Activated T-cell treated with anti-CD3 and anti-CD28 coated beads, Interleukin-2, amount 50 U/mL, for 24 hours (primary cell): ENCODE measurements at places on chromosomes 3 and 15.
A peak's percentile ranks its signal among the peaks of the same experiment; 100 is the strongest.

DNA sequence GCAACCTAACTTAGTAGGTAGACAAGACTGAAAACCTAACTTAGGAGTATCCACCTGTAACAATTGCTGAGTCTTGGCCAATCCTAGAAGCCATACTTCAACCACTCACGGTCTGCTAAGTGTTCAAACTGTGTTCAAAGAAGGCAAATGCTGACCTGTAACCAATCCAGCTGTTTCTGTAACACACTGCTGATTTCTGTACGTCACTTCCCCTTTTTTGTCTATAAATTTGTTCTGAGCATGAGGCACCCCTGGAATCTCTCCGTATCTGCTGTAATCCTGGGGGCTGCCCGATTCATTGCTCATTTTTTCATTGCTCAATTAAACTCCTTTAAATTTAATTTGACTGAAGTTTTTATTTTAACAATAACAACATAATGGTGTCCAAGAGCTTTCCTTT lies 451.4 kb upstream of the ATP10A start:
- DNase-seq: no peak

DNA sequence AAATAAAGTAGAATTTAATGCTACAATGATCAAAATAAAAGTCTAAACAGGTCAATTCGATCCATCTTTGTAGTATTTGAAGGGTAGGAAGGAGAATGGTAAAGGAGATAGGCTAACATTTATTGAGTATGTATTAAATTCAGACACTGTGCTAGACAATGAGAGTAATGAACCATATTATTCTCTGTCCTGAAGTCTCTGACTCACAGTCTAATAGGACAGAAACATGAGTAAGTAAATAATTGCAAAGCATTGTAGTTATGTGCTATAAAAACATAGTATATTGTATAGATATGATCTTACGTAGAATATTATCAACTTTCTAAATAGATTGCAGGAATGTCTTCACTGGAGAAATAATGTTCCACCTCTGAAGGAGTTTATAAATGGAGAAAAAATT lies 64.5 kb downstream of the MDFIC2 start:
- DNase-seq: no peak

GRCh38 chr3:43217633-43218032 lies 68.7 kb upstream of the SNRK start:
- no peak for DNase-seq

- DNase-seq: no peak
Observed at GRCh38 chr15:69783211-69783610, 314.5 kb downstream of the TLE3 start.

- no peak for DNase-seq
Observed at GRCh38 chr15:63166219-63166618, 8.9 kb upstream of the RPS27L start.

DNA sequence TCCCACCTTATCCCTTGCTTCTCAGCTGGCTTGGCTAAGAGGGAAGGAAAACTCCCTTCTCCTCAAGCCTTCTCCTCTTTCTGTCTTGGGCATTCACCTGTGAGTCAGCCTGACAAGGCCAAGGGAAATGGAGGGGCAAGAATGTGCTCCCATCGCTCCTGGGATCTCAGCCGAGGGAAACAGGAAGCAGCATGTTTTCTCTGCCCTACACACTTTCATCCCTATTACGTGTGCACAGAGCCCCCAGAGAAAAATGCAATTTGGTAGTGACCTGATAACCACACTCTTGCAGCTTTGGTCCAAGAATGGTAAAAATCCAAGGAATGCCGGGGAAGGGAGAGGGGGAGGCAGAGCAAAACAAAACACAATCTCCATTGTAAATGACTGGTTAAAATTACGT lies 32.9 kb upstream of the MTMR10 start:
- no peak for DNase-seq

DNA sequence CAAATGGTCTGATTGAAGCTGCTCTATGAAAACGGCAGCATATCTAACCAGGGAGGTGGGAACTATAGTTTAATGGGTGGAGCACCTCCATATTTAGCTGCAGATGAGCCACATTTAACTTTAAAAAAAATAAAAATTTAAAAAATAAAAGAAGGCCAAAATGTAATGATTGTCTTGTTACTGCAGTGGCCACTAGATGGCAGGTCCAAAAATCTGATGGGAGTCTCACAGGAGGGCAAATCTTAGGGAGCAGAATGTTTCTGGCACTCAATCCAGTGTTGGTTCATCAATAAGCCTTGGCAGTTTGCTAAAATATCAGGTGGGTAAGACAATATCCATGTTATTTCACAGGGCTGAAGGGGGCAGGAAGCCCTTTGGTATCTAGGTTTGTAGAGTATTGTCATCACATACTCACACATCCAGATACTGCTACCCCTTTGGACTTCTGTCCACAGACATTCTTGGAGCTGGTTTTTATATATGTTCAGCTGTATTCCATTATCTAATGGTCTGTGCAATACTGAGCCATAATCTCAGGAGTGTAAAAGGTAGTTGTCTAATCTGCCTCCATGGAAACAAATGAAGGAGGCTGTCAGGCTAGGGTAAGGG lies 233.3 kb downstream of the TIGIT start:
- no peak for DNase-seq

- no peak for DNase-seq
Observed at GRCh38 chr15:63178034-63178433, 11.4 kb upstream of the RAB8B start.

GRCh38 chr3:135083756-135084155 lies 288.7 kb downstream of the EPHB1 start:
- no peak for DNase-seq

DNA sequence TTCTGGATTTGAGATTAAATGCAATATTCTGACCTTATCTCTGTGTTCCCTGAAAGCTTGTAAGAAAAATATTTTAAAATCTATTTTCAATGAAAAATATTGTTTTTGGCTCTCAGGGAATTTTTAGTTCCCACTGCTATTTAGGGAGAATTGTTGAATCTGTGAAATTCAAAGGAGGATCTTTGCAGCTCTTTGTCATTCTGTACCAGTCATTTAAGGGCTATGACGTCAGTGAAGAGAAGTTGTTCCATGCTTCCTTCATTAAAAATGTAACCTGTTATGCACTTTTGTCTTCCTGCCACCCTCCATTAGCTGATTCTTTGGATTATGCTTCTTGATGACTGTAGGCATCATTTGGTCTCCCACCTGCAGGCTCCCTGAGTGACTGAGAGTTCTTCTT lies 427.8 kb upstream of the C2CD4B start:
- DNase-seq: no peak

GRCh38 chr3:127454051-127454450 lies 136.5 kb downstream of the TPRA1 start:
- peak; percentile 12 for DNase-seq

- DNase-seq: no peak
Observed at GRCh38 chr15:56736308-56736707, 3.0 kb upstream of the ZNF280D start.

DNA sequence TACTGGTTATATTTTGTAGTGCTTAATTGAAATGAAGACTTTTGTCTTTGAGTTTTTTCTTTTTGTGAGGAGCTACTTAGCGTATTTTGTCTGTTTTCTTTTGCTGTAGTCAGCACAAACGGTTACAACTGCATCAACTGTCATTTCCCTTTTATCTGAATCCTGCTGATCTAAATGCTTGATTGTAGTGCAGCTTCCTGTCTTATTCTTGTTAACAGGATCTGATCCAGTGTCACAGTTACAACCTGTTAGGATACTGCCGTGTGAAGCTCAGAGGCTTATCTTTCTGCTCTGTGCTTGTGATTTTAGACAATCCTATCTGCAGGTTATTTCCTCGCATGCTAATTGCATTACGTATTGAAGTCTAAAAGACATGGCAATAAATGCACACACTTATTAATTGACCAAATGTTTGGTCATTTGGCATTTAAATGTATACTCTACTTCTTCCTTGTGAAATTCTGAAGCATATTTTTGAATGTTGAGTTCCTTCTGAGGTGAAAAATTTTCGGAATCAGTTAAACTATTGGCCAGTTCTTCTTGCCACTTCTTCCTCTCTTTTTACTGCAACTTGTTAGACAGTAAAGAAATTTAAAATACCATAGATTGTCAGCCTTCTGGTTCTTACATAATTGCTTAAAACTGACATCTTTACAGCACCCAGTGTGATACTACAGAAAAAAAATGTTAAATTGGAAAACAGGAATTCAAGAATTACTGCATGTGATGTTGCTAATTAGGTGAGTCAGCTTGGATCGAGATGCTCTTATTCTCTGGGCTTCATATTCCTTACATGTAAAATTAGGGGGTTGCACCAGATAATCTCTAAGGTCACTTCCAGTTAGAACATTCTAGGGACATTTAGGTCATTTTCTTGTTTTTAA lies 168.2 kb downstream of the MBNL1 start:
- DNase-seq: no peak

DNA sequence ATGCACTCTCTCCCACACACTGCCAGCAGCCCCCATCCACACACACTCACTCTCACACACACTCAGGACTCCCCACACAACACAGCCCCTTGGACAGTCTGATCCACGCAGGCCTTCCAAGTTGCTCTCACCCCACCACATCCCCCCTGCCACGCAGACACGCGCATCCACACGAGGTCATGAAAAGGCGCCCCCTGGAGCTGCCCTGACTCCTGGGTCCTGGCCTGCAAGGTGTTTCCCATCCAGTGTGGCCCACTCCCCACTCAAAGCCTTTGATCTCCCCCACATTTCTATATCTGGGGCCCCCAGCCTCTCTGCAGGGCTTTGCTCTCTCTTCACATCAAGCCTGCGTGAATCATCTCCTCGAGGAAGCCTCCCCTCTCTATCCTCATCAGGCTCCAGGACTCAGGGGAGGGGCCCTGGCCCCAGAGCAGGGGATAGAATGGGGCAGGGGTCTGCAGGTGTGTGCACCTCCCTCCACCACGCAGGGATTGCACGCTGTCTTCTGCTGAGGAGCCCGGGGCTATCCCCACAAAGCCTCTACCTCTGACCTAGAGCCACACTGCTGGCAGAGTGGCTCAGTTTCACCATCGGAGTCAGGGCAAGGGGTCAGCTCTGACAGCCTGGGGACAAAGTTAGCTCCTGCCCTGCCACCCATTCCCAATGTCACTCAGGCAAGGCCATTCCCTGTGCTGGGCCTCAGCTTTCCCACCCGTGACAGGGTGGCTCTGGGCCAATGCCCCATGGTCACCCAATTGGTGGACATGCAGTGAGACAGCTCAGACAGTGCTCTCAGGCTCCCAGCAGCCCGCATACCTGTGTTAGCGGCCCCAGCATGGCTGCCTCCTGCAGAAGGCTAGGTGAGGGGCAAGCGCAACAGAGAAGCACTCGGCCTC lies 6.4 kb downstream of the MYL3 start:
- no peak for DNase-seq

DNA sequence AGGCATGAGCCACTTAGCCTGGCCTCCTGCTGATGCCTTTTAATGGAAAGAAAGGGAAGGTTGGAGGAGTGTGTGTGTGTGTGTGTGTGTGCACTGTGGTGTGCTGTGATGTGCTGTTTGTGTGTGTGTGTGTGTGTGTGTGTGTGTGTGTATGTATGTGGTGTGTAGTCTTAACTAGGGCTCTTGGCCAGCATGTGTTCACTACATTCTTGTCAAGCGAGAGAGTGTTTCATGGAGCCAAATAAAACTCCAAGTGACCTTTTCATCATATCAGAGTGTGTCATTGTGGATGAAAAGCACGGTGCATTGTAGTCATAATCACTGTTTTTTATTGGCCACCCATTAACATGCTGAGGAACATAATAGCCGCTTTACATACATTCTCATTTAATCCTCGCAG lies 30.8 kb upstream of the BHLHE40 start:
- no peak for DNase-seq

DNA sequence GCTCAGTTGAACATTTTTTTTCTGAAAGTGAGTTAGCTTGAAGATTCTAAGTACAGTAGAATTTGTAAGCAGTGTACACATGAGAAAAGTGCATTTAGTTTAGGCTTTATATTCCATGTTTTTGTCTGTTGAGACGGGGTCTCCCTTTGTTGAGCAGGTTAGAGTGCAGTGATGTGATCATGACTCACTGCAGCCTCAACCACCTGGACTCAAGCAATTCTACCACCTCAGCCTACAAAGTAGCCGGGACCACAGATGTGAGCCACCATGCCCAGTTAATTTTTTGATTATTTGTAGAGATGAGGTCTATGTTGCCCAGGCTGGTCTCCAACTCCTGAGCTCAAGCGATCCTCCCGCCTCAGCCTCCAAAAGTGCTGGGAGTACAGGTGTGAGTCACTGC lies 5.3 kb upstream of the CSNK1G1 start:
- DNase-seq: no peak

GRCh38 chr3:67518236-67518635 lies 136.2 kb downstream of the SUCLG2 start:
- no peak for DNase-seq

DNA sequence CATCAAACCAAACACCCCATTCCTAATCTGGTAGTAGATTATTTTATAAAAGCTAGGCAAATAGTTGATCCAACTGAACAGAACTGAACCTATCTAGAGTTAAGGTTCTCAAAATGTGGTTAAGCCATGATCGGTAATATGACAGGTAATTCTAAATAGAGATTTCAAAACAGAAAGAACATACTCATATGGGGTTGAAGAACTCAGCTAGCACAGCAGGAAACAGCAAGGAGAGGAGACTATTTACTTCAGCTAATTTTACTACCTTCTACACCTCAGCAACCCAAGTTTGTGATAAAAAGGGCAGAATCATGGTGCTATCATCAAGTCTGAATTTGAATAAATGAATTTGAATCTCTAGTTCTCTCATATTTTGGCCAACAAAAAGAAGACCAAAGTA lies 11.8 kb downstream of the CD47 start:
- DNase-seq: no peak

DNA sequence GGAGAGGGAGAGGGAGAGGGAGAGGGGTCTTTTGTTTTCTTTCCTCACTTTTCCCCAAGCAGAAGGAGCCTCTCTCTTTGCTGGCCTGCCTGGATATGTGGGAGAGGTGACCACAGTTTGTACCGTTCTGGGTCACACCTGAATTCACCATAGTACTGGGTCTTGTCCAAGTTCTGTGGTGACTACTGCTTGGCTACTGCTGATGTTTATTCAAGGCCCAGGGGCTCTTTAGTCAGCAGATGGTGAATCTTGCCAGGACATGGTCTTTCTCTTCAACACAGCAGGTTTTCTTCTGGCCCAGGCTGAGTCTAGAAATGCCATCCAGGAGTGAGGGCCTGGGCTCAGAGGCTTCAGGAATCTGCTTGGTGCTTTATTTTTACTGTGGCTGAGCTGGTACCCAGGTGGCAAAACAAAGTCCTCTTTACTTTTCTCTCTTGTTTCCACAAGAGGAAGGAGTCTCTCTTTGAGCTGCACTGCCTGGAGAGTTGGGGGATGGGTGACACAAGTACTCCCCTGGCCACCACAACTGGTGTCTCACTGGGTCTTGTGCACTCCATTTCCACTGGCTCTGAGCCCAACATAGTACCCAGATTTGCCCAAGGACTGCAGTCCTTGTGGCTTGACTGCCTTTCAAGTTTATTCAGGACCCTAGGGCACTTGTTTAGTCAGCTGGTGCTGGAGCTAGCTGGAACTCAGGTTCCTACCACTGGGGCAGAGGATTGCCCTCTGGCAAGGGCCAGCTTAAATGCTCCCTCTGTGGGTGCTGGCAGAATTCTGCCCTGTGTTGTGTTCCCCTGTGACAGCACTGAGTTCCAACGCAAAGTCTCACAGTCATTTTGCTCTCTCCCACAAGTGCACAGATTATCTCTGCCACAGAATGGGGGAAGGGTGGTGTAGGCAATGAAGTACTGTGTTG lies 16.8 kb upstream of the CCNDBP1 start:
- no peak for DNase-seq

GRCh38 chr3:126446301-126446700 lies 29.4 kb downstream of the ZXDC start:
- no peak for DNase-seq
